ENCODE measurements at places on chromosomes 5 and 9. TPM values are rescaled to one million over a fixed set of nuclear protein-coding genes. Genes with fewer than 3 reads are reported as not detected.

DNA sequence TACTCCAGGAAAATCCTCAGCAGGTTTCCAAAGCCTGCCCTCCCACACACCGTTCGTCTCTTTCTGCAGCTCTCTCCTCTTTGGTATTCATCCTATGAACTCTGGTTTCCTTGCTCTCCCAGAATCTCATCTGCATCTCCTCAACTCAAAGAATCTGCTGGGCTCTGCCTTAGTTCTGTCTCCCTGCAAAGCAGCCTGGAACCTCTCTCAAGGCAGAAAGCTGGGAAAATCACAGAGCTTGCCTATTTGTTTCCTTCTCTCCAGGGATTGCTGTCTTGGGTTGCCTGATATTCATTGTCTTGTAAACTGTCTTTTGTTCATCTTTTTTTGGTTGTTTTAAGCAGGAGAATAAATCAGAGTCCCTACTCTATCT, 5.3 kb upstream of the ERAP2 start:
- H3K27me3 ChIP-seq: peaks cover 5% of the 10 kb centered on the region
- H3K27ac ChIP-seq: no peak overlapping the region
- H3K4me1 ChIP-seq: peaks cover 10% of the 10 kb centered on the region

DNA sequence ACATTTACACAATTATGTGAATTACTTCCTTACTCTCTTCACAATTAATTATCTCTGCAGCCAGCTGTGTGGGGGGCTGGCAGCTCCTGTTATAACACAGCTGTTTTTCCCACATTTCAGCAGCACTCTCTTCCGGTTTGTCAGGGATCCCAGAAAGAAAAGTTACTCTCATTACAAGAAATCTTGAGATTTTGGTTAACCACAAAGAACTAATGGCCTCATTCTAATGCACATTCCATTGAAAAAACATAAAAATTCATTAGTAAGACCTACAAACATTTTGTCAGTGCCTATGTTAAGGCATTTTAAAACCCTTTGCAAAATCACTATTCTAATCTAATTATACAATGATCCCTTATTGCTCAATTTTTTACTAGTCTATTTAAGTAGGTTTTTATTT, 64.1 kb downstream of the PDE4D start:
- H3K27me3 ChIP-seq: peaks cover 7% of the 10 kb centered on the region
- no peak for DNase-seq
- H3K4me3 ChIP-seq: no peak overlapping the region
- H3K4me1 ChIP-seq: no peaks in the 10 kb centered on the region
- H3K36me3 ChIP-seq: no peaks in the 10 kb centered on the region

DNA sequence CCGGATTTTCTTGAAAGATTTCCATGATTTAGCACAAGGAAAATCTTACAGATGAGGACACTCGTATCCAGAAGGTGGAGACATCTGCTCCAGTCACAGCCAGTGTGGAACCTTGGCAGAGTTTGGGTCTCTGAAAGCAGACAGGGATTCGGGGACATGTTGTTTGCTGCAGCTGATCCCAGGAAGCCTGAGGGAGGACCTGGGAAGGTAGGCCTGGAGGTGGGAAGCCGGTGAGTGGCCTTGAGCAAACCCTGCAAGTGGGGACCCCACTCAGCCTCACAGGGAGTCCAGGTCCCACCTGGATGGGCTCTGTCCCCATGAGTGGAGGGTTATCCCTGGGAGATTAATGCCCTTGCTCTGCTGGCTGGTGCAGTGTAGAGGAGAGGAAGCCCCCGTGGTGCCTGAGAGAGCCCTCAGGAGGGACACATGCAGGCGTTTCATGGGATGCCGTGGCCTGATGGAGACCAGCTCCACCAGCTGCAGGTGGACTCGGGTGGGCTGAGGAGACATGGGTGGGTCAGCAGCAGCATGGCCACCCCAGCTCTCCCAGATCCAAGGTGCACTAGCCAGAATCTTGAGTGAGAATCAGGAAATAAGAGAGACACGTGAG, 7.8 kb downstream of the MRPS2 start:
- H3K4me1 ChIP-seq: peaks cover 4% of the 10 kb centered on the region
- peaks cover 5% of the 10 kb centered on the region for H3K36me3 ChIP-seq
- H3K27ac ChIP-seq: no peak overlapping the region
- H3K4me3 ChIP-seq: no peak overlapping the region

LCN9 gene
- polyA plus RNA-seq: not detected

- DNase-seq: no peak
- peaks cover 3% of the 10 kb centered on the region for H3K27me3 ChIP-seq
These were observed 244.4 kb downstream of the COX7C start for GRCh38 chr5:86862093-86862492.

RCL1 gene
- 31.3 TPM for polyA plus RNA-seq

Data from immature natural killer cell (primary cell).